ENCODE measurements at places on chromosomes 5 and 9.

DNA sequence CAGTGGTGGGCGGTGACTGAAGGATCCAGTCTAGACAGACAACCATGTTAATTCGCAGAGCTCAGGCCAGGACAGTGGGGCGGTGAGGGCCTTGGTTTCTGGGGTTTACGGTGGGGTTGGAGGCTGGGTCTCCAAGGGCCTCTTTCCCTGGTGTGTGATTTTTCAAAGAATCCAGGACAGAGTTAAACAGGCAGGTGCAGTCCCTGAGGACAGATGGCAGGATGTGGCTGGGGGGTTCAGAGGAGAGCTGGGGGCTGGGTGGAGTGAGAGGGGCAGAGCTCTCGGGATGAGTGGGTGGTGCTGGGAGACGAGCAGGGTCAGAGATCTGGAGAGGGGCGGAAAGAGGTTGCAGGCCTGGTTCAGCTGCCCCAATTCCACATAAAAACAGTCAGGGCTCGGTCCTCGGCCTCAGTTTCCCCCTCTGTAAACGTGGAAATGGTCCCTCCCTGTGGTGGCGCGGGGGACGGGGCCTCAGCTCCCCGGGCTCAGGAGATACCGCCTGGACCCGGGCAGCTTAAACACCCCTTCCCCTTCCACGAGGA is 145.9 kb downstream of the GAPVD1 start:
- DNase-seq, result no peak

DNA sequence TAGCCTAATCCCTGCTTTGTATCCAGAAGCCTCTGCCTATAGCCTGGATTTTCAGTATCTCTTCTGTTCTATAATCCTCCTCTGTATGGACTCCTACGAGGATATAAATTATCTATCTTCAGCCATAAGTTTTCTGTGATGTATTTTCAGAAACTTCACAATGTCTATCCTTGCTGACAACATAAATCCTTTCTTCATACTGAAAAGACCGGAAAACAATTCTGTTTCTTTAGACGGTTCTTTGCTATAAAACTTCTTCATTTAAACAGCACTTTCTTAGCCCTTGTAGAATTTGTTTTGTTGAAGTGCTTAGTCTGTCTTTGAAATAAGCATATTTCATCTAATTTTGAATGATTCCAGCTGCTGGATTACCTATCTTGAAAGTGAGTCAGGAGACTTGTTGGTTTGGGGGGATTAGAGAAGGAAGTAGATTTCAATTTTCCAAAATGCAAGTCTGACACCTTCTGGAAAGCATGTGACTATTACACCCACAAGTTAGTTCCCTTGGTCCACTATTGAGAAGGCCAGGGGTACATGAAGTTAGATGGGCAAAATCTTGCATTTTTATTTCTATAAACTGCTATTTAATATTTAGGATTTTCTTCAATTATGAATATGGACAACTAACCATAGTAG is 96.3 kb upstream of the RANBP3L start:
- DNase-seq, result no peak

DNA sequence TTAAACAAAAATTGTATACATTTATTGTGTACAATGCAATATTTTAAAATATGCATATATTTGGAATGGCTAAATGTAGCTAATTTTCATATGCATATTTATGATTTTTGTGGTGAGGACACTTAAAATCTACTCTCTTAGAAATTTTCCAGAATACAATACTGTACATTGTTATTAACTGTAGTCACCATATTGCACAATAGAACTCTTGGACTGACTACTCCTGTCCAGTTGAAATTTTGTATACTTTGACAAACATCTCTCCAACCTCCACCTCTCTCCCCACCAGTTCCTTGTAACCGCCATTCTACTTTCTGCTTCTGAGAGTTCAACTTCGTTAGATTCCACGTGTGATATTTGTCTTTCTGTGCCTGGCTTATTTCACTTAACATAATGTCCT is 49.2 kb upstream of the TAF11L2 start:
- DNase-seq, result no peak

GRCh38 chr9:118419676-118420075 is 715.5 kb downstream of the TLR4 start:
- no peak for DNase-seq

- no peak for DNase-seq
Observed at GRCh38 chr9:124257844-124258606, at the start of gene NEK6. TSS of gene NEK6 (plus strand) at chr9:124257949. CDS start at chr9:124301965, 44,016 bp downstream.

DNA sequence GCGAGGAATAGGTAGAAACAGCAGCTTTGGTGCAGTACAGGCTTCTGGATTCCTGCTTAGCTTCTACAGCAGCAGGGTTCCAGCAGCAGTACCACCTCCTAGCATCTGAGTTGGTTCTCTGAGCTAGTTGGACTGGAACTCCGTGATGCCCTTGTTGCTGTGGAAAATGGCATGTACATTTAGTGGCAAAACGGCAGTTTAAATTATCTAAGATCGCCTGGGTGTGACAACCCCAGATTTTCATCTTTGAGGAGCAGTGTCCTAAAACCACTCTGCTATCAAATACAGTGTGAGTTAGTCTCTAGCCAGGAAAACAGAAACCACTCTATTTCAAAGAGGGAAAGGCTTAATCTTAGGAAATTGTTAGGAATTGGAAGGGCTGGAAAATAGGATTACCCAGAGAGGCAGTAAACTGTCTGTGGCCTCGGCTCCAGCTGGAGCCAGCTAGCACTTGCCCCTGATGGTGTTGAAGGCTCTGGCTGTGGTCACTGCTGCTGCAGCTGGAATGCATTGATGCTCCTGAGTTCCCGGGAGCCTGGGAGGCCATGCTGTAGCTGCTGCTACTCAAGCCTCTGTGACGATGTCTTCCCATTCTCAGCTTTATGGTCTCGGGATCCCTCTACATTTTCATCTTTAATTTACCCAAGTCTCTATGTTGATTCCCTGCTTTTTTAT is 29.4 kb downstream of the RAD23B start:
- DNase-seq, result no peak

DNA sequence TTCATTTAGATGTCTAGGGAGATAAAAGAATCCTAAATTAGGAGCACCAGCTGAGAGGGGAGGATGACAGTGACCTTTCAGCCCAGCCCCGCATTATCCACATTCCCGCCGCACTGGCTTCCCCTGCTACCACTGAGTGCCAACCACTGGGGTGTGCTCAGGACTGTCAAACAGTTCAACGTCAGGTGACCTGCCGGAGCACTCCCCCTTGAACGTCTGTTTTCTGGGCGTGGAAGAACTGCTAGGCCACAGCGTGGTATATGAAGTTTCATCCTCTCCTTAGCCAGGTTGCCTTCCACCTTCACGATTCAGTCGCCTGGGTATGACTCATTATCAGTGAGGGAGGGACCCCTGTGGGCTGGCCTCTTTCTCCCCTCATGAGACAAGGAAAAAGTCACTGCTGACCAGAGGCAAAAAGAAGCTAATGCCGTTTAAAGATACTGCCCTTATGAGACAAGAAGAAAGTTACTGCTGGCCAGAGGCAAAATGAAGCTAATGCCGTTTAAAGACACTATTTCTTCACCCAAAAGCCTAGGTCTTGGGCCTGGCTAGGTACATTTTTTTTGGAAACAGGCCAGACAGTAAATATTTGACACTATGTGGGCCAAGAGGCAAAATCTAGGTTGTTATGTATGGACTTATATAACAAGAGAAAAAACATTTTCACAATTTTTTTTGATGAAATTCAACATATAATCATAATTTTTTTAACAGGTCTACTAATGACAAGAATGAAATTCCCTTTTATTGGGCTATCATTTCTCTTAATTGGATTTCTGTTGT is 4.6 kb downstream of the NMRK1 start:
- no peak for DNase-seq

DNA sequence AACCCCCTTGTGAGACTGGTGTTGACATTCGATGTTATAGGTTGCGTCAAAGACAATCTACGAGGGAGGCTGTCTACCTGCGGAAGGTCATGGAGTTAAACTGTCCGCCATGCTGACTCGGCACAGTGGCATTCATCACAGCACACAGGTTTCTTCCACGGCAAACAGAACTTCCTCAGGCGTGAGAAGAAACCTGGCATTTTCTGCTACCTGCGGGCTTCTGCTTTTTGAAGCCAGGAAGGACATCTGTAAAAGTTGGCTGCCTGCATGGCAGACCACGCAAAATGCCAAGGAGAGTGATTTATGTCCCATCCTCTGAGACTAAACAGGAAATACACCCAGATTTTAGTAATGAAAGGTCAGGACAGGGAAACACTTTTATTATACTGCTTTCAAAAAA is 809.8 kb upstream of the NUDT12 start:
- DNase-seq, result no peak

GRCh38 chr5:93331863-93332262 is 249.2 kb downstream of the NR2F1-AS1 start:
- no peak for DNase-seq

GRCh38 chr5:170622933-170623332 is 119.1 kb downstream of the KCNIP1 start:
- DNase-seq, result no peak

DNA sequence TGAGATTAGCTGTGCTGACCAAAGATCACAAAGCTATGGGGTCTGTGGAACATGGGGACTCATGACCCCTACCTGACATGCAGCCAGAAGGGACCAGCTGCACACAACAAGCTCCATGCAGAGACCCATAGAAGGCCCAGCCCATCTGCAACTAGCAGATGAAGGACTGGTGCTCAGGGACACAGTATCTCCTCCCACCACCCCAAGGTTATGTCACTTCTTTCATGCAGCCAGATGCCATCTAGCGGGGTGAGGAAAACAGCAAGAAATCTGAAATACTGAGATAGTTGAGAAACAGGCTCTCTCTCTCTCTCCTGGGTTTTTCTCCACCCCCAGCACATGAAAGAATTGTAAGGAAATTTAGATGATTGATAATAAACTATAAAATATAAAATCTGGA is 161.3 kb upstream of the DAPK1 start:
- DNase-seq, result no peak

DNA sequence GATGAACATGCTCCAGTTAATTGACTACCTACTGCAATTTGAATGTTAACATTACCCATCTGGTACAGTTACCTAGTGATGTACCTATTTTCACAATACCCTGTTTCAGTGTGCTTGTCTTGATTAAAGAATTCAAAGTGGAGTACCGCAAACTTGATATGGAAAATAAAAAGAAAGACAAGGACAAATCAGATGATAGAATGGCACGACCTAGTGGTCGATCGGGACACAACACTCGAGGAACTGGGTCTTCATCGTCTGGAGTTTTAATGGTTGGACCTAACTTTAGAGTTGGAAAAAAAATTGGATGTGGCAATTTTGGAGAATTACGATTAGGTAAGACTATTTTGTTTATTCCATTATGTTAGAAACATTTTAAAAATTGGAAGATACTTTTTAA is 33.5 kb downstream of the CSNK1G3 start:
- DNase-seq, result peak; percentile 0

DNA sequence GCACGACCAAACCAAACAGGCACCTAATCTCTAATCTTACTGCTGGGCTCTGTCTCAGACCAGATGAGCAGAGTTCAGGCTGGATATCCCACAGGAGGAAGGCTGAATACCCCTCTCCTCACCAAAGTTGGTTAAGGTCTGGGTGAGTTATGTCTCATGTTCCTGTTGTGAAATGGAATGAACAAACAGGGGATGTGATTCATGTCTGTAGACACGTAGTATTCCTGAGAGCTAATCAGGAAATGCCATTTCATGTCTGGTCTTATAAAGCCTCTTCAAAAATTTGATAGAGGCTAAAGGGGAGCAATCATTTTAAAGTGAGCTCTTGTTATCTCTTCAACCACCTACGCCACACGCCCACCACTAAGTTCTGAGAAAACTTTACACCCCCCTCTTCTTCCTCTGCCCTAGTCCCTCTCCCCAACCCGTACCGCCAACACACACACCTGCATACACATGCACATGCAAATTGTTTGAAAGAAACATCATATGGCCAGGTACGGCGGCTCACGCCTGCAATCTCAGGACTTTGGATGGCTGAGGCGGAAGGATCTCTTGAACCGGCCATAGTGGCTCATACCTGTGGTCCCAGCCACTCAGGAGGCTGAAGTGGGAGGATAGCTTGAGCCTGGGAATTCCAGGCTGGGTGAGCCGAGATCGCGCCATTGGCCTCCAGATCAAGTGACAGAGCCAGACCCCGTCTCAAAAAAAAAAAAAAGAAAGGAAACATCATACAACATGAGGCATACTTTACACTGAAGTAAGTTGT is 69.8 kb upstream of the RAI14 start:
- no peak for DNase-seq

DNA sequence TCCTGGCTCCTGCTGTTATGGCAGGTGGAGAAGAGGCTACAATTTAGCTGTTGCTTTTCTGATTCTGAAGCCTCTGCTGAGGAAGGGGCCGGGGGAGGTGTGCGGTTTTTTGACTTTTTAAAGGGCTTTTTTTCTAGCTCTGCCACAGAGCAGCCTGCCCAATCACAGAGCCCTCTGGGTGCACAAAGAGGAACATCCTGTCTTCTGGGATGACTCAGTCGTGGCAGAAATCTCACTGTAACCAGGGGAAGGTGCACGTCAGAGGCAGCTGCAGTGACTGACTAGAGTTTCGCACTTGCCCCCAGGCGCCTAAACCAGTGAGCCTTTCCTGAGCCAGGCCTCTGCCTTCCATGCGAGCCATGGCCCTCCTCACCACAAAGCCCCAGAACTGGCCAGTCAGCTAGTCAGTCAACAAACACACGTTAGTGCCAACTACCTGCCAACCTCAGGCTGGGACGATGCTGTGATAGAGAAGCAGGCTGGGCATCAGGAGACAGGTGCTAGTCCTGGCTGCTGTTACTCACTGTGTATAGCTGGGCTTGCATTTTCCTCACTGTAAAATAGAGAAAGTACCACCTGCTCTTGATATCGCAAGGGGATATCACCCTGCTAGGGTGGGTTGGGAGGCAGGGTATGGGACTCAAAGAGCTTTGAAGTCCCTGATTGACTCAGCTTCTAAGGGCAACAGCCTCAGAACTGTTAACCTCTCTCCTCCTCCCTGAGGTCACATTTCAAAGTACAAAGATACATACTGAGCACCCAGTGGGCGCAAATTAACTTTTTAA is 2.2 kb downstream of the AKNA start:
- no peak for DNase-seq

DNA sequence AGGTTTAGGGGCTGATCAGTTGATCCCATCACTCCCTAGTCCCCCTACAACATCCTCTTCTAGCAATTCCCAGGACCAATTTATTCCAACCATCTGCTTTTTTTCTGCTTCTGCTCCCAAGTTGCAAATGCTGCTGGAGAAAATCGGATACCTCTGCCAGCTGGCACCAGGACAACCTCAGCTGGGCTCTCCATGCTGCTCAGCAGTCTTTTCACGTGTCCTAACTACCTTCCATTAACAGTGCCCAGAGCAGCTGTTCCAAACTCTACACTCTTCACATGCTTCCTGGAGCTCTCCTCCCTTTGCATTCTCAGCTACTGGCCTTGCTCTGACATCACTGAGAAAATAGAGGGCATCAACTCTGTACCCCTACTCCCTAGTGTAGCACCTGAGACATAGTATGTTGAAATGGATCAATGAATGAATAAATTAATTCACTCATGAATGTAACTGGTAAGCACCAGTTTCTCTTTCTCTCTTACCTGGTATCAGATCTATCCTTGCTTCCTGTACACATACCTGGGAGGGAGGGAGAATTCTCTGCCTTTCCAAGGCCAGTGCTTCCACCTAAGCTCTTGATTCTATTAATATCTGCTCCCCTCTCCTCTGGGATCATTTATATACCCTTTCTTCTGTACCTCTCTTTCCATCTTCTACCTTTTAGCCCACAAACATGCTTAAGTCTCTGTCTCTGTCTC is 191.0 kb downstream of the RAB3C start:
- no peak for DNase-seq

GRCh38 chr9:132768932-132769905 is 99.0 kb downstream of the GTF3C4 start:
- peak; percentile 13 for DNase-seq

- no peak for DNase-seq
Observed at GRCh38 chr9:81879501-81879916, 48.7 kb upstream of the SPATA31D4 start.

GRCh38 chr5:42858031-42858643 is 46.4 kb upstream of the SELENOP start:
- no peak for DNase-seq
